ENCODE measurements at places on chromosomes 1 and 21.

- no peaks in the 10 kb centered on the region for H3K27me3 ChIP-seq
- H3K27ac ChIP-seq: peak overlapping the region; percentile 78
- peaks cover 22% of the 10 kb centered on the region for H3K36me3 ChIP-seq
- peaks cover 32% of the 10 kb centered on the region for H3K4me1 ChIP-seq
- DNase-seq: peak; percentile 62
- H3K4me3 ChIP-seq: peak overlapping the region; percentile 92
These were observed 725 bp downstream of the SLC25A33 start for GRCh38 chr1:9539829-9540550.

- no peaks in the 10 kb centered on the region for H3K36me3 ChIP-seq
- DNase-seq: no peak
- H3K4me3 ChIP-seq: no peak overlapping the region
These were observed 15.7 kb upstream of the RCAN1 start for GRCh38 chr21:34630536-34631143.

- H3K27me3 ChIP-seq: no peaks in the 10 kb centered on the region
- H3K4me3 ChIP-seq: peak overlapping the region; percentile 73
- H3K27ac ChIP-seq: peak overlapping the region; percentile 91
- H3K36me3 ChIP-seq: peaks cover 25% of the 10 kb centered on the region
- H3K4me1 ChIP-seq: peaks cover 53% of the 10 kb centered on the region
- peak; percentile 78 for DNase-seq
These were observed 1.5 kb upstream of the PTP4A2 start for GRCh38 chr1:31939484-31940329.

DNA sequence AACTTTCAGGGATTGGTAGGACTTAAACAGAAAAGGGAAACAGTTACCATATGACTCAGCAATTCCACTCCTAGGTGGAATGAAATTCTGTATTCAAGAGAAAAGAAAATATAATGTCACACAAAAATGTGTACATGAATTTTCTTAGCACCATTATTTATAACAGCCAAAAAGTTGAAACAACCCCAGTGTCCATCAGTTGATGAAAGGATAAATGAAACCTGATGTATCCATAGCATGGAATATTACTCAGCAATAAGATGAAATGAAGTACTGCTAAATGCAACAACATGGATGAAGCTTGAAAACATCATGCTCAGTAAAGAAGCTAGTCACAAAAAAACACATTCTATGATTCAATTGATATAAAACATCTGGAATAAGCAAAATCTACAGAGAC, 15.5 kb downstream of the EEIG2 start:
- no peak for DNase-seq
- H3K36me3 ChIP-seq: peaks cover 26% of the 10 kb centered on the region
- no peak overlapping the region for H3K27ac ChIP-seq
- H3K4me3 ChIP-seq: no peak overlapping the region

- DNase-seq: no peak
- peak overlapping the region; percentile 87 for H3K4me3 ChIP-seq
- peaks cover 36% of the 10 kb centered on the region for H3K4me1 ChIP-seq
- no peaks in the 10 kb centered on the region for H3K36me3 ChIP-seq
- H3K27ac ChIP-seq: peak overlapping the region; percentile 97
These were observed 8.7 kb upstream of the MDM4 start for GRCh38 chr1:204507317-204508105.

- H3K27ac ChIP-seq: no peak overlapping the region
- no peaks in the 10 kb centered on the region for H3K4me1 ChIP-seq
- H3K36me3 ChIP-seq: no peaks in the 10 kb centered on the region
- no peak overlapping the region for H3K4me3 ChIP-seq
These were observed 27.6 kb downstream of the CRP start for GRCh38 chr1:159686599-159687299.

GRCh38 chr1:244843148-244843978, 7.9 kb downstream of the COX20 start:
- peaks cover 38% of the 10 kb centered on the region for H3K4me1 ChIP-seq
- no peak overlapping the region for H3K27ac ChIP-seq
- DNase-seq: no peak
- peaks cover 92% of the 10 kb centered on the region for H3K36me3 ChIP-seq
- no peaks in the 10 kb centered on the region for H3K27me3 ChIP-seq

- H3K27me3 ChIP-seq: no peaks in the 10 kb centered on the region
- H3K4me1 ChIP-seq: peaks cover 9% of the 10 kb centered on the region
- no peak overlapping the region for H3K27ac ChIP-seq
- DNase-seq: no peak
- peaks cover 52% of the 10 kb centered on the region for H3K36me3 ChIP-seq
These were observed 82.8 kb downstream of the TRIM33 start for GRCh38 chr1:114428083-114428754.

- no peaks in the 10 kb centered on the region for H3K36me3 ChIP-seq
- no peak overlapping the region for H3K4me3 ChIP-seq
- H3K27me3 ChIP-seq: peaks cover 5% of the 10 kb centered on the region
- no peak overlapping the region for H3K27ac ChIP-seq
- peaks cover 2% of the 10 kb centered on the region for H3K4me1 ChIP-seq
These were observed 9.5 kb downstream of the CD5L start for GRCh38 chr1:157831968-157832626.

DNA sequence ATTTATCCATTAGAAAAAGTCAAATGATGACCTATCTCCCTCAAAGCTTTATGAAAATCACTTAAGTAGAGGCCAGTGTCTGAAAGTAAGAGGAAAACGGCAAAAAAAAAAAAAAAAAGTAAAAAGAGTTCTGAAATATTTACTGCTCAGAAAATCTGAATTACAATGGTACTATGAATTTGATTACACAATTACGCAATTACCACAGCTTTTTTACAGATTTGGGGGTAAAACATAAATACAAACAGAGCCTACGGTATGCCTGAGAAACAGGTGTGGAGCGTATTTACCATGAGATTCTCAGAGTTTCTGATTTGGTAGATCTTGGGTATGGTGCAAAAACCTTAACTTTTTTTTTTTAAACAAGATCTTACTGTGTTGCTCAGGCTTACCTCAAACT, 15.9 kb upstream of the FBXO28 start:
- no peak for DNase-seq
- no peaks in the 10 kb centered on the region for H3K36me3 ChIP-seq
- no peak overlapping the region for H3K4me3 ChIP-seq

DNA sequence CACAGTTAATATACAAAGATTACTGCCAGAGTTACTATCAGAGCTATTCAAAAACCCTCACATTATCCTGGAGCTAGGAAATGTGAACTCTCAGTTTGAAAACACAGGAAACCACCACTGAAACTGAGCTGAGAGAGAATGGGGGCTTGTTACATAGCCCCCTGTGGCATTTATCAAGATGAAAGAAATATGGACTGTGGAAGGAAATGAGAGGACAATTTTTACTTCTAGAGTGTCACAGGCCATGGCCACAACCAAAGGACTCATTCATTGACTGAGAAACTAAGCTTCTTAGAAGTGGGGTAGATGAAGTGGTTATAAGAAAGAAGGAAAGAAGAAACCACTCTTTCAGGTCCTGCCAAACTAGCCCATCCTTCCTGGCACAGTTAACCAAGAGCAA, 25.3 kb downstream of the DSTYK start:
- H3K27me3 ChIP-seq: no peaks in the 10 kb centered on the region
- peaks cover 43% of the 10 kb centered on the region for H3K4me1 ChIP-seq
- no peak for DNase-seq
- peak overlapping the region; percentile 66 for H3K27ac ChIP-seq
- H3K36me3 ChIP-seq: peaks cover 50% of the 10 kb centered on the region

GRCh38 chr1:216076751-216077150, 346.5 kb downstream of the USH2A start:
- no peak overlapping the region for H3K4me3 ChIP-seq
- H3K36me3 ChIP-seq: no peaks in the 10 kb centered on the region
- DNase-seq: no peak
- H3K27me3 ChIP-seq: no peaks in the 10 kb centered on the region
- H3K4me1 ChIP-seq: no peaks in the 10 kb centered on the region

DNA sequence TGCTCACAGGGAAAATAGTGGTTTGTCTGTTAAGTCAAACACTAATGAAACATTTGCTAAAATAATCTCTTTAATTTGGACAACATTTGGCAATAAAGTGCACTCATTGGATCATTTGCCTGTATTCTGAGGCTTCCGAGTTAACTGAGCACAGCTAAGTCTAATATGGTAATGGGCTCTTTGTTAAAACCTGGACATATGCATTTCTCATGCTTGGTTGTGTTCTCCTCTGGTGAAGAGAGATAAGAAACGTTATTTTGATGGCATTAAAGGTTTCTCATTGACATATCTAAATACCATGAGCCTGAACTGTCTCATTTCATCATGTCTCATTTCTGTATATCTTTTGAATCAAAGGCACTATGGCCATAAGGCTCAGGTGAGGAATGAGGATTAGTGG, 13.4 kb upstream of the NRIP1 start:
- no peaks in the 10 kb centered on the region for H3K4me1 ChIP-seq
- H3K27me3 ChIP-seq: peaks cover 21% of the 10 kb centered on the region
- H3K36me3 ChIP-seq: no peaks in the 10 kb centered on the region
- no peak overlapping the region for H3K27ac ChIP-seq

DNA sequence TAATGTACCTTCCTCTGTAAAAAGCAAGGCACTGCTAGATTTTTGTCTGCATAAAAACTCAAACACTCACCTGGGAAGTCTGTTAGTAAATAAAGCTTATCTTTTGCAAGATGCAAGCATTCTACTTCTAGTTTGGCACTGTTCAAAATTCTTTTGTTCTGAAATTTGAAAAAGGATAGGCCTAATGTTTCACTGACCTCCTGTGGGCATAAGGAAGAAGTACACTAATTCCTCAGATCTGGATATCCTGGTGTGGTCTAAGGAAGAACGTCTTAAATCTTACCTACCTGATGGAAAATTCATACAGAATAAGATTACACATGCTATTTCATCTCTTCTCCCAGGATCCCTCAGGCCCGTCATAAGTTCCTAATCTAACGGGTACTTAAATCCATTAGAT, 93.5 kb upstream of the CAMK1G start:
- peaks cover 2% of the 10 kb centered on the region for H3K4me1 ChIP-seq
- H3K36me3 ChIP-seq: no peaks in the 10 kb centered on the region
- H3K27ac ChIP-seq: no peak overlapping the region
- H3K4me3 ChIP-seq: no peak overlapping the region
- no peak for DNase-seq

DNA sequence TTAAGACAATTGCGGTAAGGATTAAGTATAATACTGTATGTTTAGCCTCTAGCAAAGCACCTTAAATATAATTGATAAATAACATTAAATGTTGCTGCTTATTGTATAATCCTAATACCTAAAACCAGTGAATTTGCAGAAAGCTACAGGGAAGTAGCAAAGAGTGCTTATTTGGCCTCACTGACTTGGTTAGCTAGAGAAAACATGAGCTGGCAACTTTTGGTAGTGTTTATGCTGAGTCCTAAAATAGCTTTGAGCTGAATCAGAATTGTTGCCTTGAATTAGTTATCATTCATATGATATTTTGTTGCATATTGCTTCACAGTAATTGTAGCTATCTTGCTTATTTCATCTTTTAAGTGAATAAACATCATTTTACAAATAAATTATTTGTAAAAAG, 3.5 kb downstream of the TRIM67 start:
- H3K36me3 ChIP-seq: no peaks in the 10 kb centered on the region
- no peak overlapping the region for H3K4me3 ChIP-seq
- H3K27me3 ChIP-seq: peaks cover 47% of the 10 kb centered on the region
- no peak overlapping the region for H3K27ac ChIP-seq
- no peaks in the 10 kb centered on the region for H3K4me1 ChIP-seq
- DNase-seq: no peak

DNA sequence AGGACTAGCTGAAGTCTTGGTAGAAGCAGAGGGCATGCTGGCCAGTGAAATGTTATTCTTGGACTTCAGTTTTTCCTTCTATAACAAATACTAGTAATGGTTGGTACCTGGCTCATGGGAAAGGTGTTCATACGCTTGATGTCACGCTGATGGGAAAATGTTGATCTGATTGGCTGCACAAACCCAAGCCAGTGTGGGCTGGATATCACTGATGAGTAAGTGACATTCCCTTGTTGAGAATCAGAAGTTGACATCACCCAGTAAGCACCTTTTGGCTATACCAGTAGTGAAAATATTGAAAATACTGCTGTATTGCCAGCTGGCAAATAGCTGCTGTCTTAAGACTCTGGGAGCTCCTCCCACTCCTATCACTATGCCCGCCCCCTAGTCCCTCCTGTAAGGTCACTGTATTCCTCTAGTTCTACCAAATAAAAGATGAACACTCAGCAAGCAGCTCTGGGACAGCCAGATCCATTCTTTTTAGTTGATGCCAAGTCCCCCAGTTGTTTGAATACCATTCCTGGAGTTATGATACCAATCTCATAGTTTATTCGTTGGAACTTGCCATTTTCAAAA, 168.2 kb downstream of the GRIK1 start:
- no peaks in the 10 kb centered on the region for H3K4me1 ChIP-seq
- no peaks in the 10 kb centered on the region for H3K36me3 ChIP-seq
- no peak overlapping the region for H3K4me3 ChIP-seq
- DNase-seq: no peak

GRCh38 chr1:232211149-232211548, 418.8 kb downstream of the SIPA1L2 start:
- H3K4me3 ChIP-seq: no peak overlapping the region
- no peaks in the 10 kb centered on the region for H3K27me3 ChIP-seq
- H3K36me3 ChIP-seq: no peaks in the 10 kb centered on the region
- DNase-seq: no peak
- no peak overlapping the region for H3K27ac ChIP-seq

DNA sequence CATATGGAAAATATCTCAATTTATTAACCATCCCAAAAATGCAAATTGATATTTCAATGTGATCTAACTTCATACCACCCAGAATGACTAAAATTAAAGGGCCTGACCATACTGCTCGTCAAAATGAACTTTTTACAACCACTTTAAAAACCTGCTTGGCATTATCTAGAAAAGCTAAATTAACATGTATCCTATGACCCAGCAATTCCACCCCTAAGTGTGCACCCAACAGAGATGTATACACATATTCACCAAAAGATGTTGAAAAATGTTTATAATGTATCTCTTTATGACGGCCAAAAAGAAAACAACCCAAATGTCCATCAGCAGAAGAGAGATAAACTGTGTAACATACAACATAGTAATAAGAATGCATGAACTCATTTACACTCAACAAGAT, 1.6 kb upstream of the BCAR3 start:
- peak overlapping the region; percentile 23 for H3K4me3 ChIP-seq
- peaks cover 35% of the 10 kb centered on the region for H3K27me3 ChIP-seq
- DNase-seq: no peak
- no peak overlapping the region for H3K27ac ChIP-seq
- H3K36me3 ChIP-seq: peaks cover 3% of the 10 kb centered on the region
- peaks cover 33% of the 10 kb centered on the region for H3K4me1 ChIP-seq

GRCh38 chr1:173506437-173506836, 29.3 kb downstream of the PRDX6 start:
- H3K27me3 ChIP-seq: peaks cover 7% of the 10 kb centered on the region
- no peaks in the 10 kb centered on the region for H3K4me1 ChIP-seq
- no peaks in the 10 kb centered on the region for H3K36me3 ChIP-seq
- DNase-seq: no peak

DNA sequence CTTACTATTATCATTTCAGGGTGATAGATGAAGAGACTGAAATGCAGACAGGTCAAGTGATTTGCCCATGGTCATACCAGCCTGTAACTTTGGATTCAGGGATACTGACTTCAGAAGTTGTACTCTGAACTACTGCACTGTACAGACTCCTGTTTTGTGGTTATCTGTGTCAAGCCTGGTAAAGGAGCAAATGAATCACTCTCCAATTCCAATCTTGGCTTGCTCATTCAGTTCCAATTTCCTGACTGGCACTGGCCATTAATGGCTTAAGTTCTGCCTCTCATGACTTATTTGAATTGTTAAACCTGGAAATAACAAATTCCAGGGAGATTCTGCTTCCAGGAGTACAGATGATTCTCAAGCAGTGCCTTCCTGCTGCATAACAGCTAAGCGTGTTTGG, 45.4 kb upstream of the PLD5 start:
- H3K36me3 ChIP-seq: no peaks in the 10 kb centered on the region
- H3K4me3 ChIP-seq: no peak overlapping the region
- H3K27me3 ChIP-seq: no peaks in the 10 kb centered on the region
- no peak overlapping the region for H3K27ac ChIP-seq

- no peak for DNase-seq
- H3K36me3 ChIP-seq: no peaks in the 10 kb centered on the region
- H3K27ac ChIP-seq: no peak overlapping the region
- H3K27me3 ChIP-seq: no peaks in the 10 kb centered on the region
These were observed 44.8 kb upstream of the CACYBP start for GRCh38 chr1:174954671-174955669.
